GM19239 (cell line): ENCODE measurements at places on chromosomes 1 and 21.

GRCh38 chr1:233738396-233738795 is 124.5 kb downstream of the KCNK1 start:
- DNase-seq, result no peak

DNA sequence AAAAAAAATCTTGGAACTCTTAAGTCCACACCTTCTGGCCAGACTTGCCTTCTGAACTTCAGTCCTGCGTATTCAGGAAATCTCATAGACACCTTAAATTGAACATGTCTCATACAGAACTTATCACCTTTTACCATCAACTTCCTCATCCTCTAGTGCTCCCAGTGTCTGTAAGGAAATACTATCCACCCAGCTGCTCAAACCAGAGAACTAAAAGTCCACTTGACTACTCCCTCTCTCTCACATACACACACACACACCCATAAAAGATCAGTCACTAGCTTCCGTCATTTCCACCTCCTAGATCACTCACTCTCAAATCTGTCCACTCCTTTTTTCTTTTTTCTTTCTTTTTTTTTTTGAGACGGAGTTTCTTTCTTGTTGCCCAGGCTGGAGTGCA is 10.9 kb upstream of the CAP1 start:
- no peak for DNase-seq

DNA sequence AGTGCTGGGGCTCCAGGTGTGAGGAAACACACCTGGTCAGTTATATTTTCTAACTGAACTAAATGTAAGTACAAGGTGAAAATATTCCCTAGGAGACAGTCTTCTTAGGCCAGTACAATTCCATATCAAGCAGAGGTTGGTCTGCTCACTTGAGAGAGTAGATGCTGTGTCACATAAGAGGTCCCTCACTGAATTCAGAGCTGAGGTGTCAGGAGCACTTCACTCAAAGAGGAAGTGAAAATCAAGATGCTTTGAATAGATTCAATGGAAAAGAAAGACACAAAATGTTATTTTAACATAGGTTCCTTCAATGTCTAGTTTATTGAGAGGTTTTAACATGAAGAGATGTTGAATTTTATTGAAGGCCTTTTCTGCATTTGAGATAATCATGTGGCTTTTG is 4.3 kb upstream of the FCRL3 start:
- DNase-seq, result peak; percentile 5

- DNase-seq, result no peak
Measured at GRCh38 chr1:175088525-175088951, 20.9 kb downstream of the TNN start.

GRCh38 chr21:37367336-37367702 is 746 bp downstream of the DYRK1A start:
- no peak for DNase-seq

DNA sequence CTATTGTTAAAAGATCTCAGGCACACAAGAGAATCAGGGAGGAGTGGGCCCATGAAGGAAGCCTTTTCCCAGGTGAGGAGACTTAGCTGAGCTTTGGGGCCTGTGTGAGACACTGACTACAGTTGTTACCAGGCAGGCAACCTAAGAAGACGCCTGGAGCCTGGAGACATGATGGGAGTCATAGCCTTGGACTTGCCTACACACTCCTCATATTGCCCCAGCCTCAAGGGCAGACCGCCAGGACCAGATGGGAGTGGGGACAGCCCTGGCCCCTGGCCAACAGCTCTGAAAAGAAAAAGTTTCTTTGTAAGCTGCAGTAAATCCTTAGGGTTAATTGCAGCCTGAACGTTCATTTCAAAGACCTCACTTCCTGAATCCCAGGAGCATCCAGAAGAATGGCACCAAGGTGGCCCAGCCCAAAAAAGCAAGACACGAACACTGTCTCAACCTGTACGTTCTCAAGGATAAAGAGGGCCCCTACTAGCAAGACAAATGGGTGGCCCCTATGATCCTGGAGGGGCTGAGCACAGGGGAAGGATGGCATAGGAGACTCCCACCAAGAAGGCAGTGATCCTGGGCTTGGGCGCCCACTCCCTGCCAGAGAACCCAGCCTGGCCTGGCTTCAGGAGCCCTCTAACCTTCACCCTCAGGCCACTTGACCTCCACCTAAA is 33.2 kb upstream of the BTG2 start:
- no peak for DNase-seq

DNA sequence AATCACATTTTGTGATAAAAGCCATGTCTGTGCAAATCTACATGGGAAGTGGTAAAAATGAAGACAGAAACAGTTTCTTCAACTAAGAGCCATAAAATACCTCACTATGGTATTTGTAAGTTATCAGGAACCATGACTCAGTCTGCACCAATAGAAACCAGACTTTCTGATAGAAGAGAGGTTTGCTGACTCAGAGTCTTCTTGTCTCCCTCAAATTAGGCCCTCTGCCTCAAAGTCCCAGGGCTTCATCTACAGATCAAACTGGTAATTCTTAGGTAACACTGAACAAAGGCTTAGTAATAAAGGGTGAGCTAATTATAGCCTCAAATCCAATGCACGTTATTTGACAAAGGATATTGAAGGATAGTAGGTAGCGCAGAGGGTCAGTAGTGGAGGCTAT is 30.9 kb upstream of the SSX2IP start:
- DNase-seq, result no peak

GRCh38 chr1:50808296-50808695 is 151.8 kb downstream of the FAF1 start:
- DNase-seq, result no peak

DNA sequence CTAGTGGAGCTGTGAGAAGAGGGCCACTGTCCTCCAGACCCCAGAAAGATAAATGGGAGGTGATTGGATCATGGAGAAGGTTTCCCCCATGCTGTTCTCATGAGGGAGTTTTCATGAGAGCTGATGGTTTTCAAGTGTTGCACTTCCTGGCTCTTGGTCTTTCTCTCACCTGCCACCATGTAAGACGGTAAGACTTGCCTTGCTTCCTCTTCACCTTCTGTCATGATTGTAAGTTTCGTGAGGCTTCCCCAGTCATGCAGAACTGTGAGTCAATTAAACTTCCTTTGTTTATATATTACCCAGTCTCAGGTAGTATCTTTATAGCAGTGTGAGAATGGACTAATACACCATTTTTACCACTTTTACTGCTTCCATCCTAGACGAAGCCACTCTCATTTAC is 27.6 kb downstream of the GPR88 start:
- no peak for DNase-seq

DNA sequence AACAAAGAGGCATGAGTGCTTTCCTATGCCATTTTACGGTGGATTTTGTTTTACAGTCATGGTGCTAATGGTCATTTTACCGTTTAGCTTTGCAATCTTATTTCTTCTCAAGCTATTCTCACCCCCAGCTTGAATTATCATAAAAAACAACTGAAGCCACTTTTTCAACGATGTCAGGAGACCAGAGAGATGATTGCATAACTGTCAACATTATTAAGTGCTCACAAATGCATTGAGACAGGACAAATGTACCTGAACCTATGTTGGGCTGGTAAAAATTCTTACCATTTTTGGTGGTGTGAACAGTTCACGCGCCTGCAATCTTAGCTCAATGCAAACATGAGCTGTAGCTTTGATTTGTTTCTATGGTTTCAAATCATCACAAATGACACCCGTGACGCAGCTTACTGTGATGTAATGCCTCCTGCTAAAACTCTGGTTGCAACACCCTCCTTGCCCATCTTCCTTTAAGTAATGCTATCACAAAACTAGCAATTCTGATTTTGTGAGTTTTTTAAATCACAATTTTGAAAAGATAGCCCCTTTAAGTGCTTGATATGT is 104.4 kb downstream of the UCHL5 start:
- no peak for DNase-seq
